Spinal cord (tissue), 10 donors: ENCODE measurements at places on chromosomes 2 and 18. TPM values are rescaled to one million over a fixed set of nuclear protein-coding genes. Genes with fewer than 3 reads are reported as not detected.

Gene STPG4
- 0.44 TPM for total RNA-seq

Gene CD207
- total RNA-seq: not detected

Gene NXPH2
- 14.5 TPM for total RNA-seq

Gene SH3RF3
- total RNA-seq: 4.8 TPM

Gene TDRD15
- total RNA-seq: 1.4 TPM
